A172 (cell line): ENCODE measurements at places on chromosomes 6 and 20. TPM values are rescaled to one million over a fixed set of nuclear protein-coding genes. Genes with fewer than 3 reads are reported as not detected.

PLTP gene
- total RNA-seq = 2.1 and 3.9 TPM in 2 replicates

SAMD3 gene
- 0.07 and 0.28 TPM in 2 replicates for total RNA-seq

CEBPB gene
- 26.8 and 31.5 TPM in 2 replicates for total RNA-seq

ULBP1 gene
- total RNA-seq = 0.07 and 0.38 TPM in 2 replicates

MUCL3 gene
- total RNA-seq = 0.43 TPM in 1 of 2 replicates, not detected in the other

AKAP12 gene
- total RNA-seq = 172 and 173 TPM in 2 replicates

PAX1 gene
- not detected in 2 replicates for total RNA-seq

ANKRD66 gene
- not detected in 2 replicates for total RNA-seq
